ENCODE measurements at places on chromosomes 6 and 20.

GRCh38 chr6:170175644-170176135 is 115.2 kb downstream of the DLL1 start:
- no peak for DNase-seq

DNA sequence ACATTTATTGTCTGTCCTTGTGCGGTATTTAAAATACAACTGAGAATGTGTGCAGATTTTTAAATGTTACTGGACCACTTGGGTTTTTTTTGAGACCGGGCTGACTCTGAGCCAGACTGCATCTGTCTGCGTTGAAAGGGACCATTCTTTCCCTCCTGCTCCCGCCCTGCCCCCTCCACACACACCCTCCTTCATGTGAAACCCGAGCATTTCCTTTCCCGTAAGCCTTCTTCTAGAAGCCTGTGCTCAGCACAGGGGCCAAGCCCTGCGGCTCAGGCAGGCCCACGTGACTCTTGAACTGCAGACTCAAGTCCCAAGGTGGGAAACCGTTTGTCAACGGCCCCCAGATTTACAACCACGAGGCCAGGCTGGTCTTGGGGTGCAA is 82.7 kb upstream of the FOXC1 start:
- DNase-seq = no peak

DNA sequence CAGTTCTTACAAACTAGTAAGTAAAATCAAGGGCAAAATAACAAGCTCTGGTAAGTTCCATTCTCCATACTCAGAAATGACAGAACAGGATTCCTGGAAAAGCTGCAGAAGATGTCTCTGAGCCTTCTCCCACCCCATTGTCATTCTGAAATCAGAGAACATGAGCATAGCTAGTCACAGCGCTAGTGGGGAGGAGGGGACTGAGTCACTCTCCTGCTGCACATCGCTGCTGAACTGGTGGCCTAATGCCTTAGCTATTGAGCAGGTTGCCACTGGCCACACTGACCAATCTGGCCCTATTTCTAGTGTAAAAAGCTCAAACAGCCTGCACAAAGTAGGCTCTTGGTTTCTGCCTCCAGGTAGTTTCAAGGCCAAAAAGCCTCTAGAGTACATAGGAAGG is 26.1 kb upstream of the RIPPLY2 start:
- DNase-seq = no peak

GRCh38 chr6:134621858-134622257 is 303.9 kb upstream of the SGK1 start:
- DNase-seq = no peak

DNA sequence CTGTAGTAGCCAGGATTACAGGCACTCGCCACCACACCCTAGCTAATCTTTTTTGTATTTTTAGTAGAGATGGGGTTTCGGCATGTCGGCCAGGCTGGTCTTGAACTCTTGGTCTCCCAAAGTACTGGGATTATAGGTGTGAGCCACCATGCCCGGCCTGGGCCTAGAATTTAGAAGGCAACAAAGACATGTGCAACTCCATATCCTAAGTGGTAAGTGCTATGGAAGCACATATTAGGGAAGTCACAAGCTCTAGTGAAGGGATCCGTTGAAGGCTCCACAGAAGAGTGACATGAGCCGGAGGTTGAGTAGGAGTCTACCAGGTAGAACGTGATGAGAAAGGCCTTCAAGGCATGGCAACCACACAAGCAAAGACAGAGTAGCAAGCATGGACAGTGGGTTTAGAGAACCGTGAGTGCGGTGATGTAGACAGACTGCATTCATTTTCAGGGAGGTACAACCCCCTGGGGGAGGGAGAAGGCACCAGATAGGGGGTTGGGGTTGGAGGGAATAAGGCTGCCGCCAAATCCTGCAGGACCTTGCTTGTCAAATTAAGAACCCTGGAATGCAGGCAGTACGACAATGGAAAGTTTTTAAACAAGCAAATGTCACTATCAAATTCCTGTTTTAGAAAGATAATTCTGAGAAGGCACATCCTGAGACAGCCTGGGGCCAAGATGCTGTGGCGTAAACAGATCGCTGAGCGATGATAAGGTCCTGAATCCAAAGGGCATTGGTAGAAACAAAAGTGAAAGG is 50.2 kb downstream of the ARHGAP18 start:
- no peak for DNase-seq

DNA sequence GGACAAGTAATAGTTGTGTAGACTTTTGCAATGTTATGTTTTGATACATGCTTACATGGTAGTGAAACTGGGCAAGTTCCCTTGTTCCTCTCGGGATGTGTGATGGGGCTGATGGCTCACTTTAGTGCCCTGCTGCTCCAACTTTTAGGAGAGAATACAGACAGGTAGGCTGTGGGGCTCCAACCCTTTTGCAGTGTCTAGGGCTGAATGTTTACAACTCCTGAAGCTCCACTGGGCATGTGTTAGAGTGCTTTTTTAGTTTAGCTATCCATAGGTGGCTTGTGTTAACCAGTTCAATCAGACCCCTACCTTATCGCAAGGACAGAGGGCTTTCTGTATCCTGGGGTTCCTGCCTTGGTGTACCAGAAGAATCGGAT is 33.8 kb downstream of the SERPINB6 start:
- no peak for DNase-seq

DNA sequence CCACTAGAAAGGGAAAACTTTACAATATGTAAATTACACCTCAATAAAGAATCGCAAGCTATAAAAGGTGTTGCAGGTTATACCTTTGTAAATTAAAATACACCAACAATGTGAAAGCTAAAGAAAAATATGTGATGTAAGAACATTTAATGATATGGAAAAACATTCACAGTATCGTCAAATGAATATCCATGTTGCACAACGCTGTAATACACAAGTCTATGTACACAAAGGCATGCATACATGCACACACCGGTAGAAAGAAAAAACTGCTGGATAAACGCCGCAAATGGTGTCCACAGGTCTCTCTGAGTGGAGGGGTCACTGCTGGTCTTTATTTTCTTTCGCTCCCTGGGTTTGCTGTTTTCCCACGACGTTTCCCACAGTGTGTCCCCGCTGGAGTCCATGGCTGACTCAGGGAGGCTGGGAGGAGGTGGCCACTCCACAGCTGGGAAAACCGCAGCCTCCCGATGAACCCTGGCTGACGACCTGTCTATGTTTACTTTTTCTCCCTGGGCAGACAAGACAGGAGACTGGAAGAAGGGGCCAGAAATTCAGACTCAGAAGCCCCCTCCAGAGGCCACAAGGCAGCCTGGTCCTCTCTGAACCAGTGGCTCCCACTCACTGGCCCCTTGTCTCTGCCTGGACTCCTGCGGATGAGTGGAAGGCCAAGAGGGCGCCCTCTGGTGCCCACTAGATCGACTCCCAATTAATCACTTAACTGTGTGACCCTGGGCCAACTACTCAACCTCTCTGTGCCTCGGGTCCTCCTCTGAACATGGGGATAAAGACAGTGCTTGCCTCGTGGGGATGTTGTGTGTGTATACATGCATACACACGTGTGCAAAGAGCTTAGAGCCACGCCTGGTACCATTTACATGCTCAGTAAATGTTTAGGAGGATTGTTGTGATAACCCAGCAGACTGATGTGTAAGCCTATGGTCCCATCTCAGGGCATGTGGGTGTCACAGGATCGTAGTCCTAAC is 12.8 kb upstream of the BPI start:
- DNase-seq = no peak

DNA sequence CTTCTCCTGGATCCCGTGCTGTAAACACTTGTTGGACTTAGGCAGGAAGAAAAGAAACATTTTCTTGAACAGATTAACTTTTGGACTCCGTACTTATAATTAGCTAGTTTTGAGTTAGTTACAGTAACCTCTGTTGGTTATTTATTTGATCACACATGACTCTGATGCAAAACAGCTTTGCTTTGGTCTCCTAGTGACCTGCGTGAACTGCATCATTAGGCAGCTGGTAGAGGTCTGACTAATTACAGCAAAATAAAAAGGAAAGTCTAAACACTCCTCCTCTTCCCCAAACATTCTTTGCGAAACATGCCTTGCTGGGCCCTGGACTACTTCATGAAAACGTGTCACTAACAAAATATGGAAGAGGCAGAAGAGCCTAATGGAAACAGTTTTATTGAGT is 61.1 kb upstream of the ZFP64 start:
- no peak for DNase-seq

DNA sequence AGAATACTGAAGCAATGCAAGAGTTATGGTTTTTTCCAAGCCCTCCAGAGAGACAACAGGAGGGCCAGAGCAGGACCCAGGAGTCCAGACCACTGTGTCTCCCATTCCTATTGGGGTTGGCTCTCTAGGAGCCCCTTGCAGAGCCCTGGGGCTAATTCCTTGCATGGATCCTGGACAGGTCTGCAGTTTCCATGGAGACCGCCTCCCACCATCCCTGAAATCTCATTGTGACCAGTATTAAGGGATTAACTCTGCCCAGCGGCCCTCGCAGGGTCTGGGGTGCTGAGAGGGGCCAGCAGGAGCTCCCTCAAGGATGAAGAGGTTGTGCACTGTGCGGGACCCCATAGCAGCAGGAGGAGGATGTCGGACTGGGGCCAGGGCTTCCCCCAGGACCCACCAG is 34.8 kb downstream of the HNF4A start:
- DNase-seq = no peak

GRCh38 chr6:15801912-15802311 is 139.1 kb upstream of the DTNBP1 start:
- no peak for DNase-seq

DNA sequence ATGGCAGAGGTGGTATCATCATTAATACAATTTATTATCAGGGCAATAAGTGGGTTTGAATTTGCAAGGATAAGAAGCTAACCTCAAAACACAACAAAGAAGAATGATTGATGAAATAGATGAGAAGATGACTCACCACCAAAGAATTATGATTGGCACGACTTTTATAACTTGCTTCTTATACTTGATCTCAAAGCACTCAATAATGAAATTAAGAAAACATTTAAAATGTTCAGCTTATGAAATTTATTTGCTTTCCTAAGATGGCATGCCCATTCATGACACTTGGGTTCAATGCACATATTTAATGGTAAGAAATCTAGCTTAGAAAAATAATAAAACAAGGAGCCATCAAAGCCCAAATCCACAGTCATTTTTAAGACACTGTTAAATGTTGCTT is 477.5 kb downstream of the GJA1 start:
- DNase-seq = no peak

DNA sequence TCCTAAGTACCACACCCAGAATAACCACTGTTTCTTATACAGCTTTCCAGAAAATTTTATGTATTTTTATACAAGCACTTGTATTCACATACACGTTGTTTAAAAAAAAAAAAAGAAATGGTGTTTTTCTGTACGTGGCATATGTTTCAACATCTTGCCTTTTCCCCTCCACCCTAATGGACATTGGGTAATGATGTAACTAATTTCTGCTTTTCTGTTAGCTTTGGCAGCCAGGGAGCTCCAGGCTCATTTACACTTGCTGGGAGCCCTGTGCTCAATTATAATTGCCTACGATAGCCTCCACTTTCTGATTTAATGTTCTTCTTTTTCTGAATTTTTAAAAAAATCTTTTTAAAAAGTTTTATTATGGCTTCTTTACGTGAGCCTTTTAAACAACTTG is 352.4 kb downstream of the UTRN start:
- no peak for DNase-seq

GRCh38 chr6:11714116-11714797 is 64.3 kb downstream of the ADTRP start:
- DNase-seq = no peak

- DNase-seq = no peak
Measured at GRCh38 chr6:25925876-25926275, 4.6 kb downstream of the SLC17A2 start.

- no peak for DNase-seq
Measured at GRCh38 chr20:46253391-46253790, 54.9 kb downstream of the CDH22 start.

- no peak for DNase-seq
Measured at GRCh38 chr6:163446549-163446948, 32.0 kb downstream of the QKI start.

DNA sequence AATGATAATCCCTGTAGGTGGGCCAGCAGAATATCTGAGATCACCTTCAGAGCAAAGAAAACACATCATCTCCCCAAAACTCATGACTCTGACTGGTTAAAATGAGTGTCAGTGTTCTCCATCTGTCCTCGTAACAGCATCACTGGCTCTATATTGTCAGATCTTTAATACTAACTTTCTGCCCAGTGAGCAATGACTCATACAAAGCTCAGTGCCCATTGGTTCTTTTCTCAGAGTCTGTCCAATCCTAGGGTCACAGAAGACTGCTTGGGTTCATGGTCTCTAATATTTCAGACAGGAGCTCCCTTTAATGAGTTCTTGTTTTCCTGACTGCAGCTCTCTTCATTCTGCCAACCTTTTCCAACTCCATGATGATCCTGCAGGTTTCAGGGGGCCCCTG is 36.4 kb downstream of the HLA-DPB1 start:
- DNase-seq = no peak

- DNase-seq = no peak
Measured at GRCh38 chr6:90893400-90893799, 306.5 kb upstream of the MAP3K7 start.

- DNase-seq = no peak
Measured at GRCh38 chr6:31979238-31979898, 2.5 kb upstream of the C4A start.

DNA sequence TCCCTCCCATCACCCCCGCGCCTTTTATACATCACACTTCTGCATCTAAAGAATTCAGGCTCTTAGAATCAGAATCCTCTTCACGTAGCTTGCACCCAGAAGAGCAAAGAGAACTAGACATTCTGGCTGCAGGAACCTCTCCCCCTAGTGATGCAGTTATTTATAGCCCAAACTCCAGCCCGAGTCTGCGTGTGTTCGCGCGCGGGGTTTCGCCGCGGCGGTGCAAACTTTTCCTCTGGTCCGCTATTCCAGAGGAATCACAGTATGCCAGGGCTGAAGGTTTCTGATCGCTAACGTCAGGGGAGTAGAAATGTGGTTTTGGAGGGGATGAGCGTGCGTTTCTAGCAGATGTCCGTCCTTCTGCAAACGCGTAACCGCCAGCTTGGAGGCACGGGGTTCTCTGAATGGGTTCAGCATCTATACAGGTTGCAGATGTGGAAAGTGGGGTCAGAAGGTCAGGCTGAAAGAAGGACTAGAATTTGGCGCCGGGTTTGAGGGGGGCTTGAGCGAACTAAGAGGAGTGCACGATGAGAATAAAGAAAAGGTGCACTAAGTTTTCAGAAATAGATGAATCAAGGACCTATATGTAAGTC is 1.8 kb downstream of the EPHA7 start:
- DNase-seq = no peak

DNA sequence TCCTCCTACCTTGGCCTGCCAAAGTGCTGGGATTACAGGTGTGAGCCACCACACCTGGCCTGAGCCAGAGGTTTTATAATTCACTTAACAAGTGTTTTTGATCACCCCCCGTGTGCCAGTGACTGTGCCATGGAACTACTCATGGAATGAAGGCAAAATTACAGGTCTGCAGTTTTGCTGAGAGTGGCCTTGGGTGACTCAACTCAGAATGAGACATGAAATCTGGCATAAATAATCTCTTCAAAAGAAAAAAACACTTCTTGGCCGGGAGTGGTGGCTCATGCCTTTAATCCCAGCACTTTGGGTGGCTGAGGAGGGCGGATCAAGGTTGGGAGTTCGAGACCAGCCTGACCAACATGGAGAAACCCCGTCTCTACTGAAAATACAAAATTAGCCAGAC is 166.9 kb upstream of the SALL4 start:
- no peak for DNase-seq

- DNase-seq = no peak
Measured at GRCh38 chr20:48625136-48625900, 202.5 kb downstream of the PREX1 start.

Measured in stimulated activated CD4-positive, alpha-beta T cell treated with anti-CD3 and anti-CD28 coated beads, Interleukin-4, amount 100 ng/mL, for 48 hours (primary cell).